Forelimb muscle (tissue), 1 donor: ENCODE measurements at places on chromosomes 16 and 17. TPM values are rescaled to one million over a fixed set of nuclear protein-coding genes. Genes with fewer than 3 reads are reported as not detected.

- no peak for DNase-seq
Measured at GRCh38 chr16:30961384-30961783, 3.8 kb downstream of the SETD1A start.

DNA sequence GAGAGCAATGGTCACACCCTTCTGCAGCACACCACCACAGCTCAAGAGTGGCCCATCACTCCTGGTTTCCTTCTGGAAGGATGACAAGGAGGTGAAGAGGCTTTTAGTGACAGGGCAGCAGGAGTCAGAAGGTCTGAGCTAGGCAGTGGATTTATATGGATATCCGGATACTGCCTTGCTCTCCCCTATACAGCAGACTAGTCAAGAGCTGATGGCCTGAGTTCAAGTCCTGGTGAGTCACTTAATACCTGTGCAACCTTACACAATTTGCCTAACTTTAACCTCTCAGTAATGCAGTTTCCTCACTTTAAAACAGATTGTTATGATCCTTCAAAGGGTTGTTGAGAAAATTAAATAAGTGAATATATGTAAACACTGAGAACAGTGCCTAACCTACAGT, 22.9 kb downstream of the MYO18A start:
- no peak for DNase-seq

TEX14 gene
- 2.1 TPM for polyA plus RNA-seq

KCNH4 gene
- not detected for polyA plus RNA-seq

- DNase-seq: no peak
Measured at GRCh38 chr17:29867643-29868181, 62.3 kb downstream of the SSH2 start.

- no peak for DNase-seq
Measured at GRCh38 chr17:65166787-65167186, 29.6 kb downstream of the RGS9 start.

DLX3 gene
- polyA plus RNA-seq: not detected

- DNase-seq: no peak
Measured at GRCh38 chr17:77208217-77208808, 67.5 kb downstream of the SEC14L1 start.
